ENCODE measurements at places on chromosomes 7 and 10. TPM values are rescaled to one million over a fixed set of nuclear protein-coding genes. Genes with fewer than 3 reads are reported as not detected.
A peak's percentile ranks its signal among the peaks of the same experiment; 100 is the strongest.

Gene CCSER2
- total RNA-seq: 45.9 TPM

Gene ANKRD30A
- total RNA-seq: under 0.01 TPM

Gene TET1
- 10.7 TPM for total RNA-seq

Gene TBC1D12
- 36.0 TPM for total RNA-seq

Gene SPDYE6
- not detected for total RNA-seq

Gene CALHM1
- total RNA-seq: not detected

Gene BUD23
- total RNA-seq: 22.5 TPM

- H3K36me3 ChIP-seq: peaks cover 7% of the 10 kb centered on the region
- no peaks in the 10 kb centered on the region for H3K27me3 ChIP-seq
- no peak overlapping the region for H3K27ac ChIP-seq
- no peak for DNase-seq
- no peak overlapping the region for H3K4me3 ChIP-seq
Measured at GRCh38 chr10:122861711-122862161, 16.1 kb upstream of the CUZD1 start.

DNA sequence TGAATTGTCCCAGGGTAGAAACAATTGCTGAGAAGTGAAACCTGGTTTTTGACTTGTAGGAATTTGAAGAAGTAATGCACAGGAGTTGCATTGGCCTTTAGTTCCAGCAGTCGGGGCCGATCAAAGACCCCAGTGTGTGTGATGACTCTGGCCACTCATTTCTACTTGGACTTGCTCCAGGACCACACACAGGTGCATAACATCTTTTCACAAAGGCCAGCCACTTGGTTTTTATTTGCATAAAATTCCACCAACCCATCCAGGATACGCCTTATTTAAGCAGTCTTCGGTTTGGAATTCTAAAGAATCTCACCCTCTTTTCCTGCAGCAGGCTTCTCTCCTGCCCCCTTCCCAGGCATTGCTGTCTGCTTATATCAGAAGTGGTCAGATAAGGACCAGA lies 162.0 kb upstream of the HABP2 start:
- H3K27me3 ChIP-seq: no peaks in the 10 kb centered on the region
- no peak for DNase-seq
- no peak overlapping the region for H3K27ac ChIP-seq
- H3K4me3 ChIP-seq: no peak overlapping the region

DNA sequence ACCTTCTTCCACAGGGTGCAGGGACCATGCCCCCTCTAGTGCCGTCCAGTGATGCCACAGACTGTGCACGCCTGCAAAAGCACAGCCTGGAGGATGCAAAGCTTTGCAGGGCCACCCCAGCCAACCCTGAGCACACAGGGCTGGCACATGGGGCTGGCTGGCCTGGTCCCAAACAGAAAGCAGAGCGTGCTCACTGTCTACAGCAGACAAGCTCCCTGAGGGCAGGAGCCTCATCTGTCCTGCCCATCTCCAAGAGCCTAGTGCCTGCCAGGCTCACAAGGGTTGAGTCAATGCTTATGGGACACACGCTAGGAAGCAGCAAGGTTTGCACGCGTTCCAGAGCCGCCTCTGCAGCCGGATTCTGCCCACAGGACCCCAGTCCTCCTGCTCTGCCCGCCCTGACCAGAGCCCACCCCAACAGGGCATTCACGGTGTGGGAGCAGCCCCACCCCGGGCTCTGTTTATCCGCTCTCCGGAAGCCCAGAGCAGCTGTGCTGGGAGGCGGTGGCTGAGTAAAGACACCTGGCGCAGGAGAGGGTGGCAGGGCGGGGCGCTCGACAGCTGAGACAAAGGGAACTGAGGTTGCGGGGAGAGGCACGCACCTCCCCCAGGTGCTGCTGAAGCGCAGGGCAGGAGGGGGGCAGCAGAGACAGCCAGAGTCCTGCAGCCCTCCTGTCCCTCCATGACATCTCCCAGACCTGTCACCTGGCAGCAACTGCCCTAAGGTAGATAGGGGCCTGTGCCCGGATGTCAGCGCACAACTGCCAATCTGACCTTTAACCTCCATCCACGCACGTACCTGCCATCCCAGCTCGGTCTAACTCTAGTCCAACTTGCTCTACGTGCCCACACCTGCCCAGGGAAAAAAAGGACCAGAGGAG lies 4.3 kb downstream of the KCNH2 start:
- no peak overlapping the region for H3K4me3 ChIP-seq
- H3K4me1 ChIP-seq: peaks cover 34% of the 10 kb centered on the region
- no peaks in the 10 kb centered on the region for H3K36me3 ChIP-seq
- peaks cover 58% of the 10 kb centered on the region for H3K27me3 ChIP-seq
- H3K27ac ChIP-seq: peak overlapping the region; percentile 59

- H3K27me3 ChIP-seq: no peaks in the 10 kb centered on the region
- peaks cover 3% of the 10 kb centered on the region for H3K36me3 ChIP-seq
- no peak overlapping the region for H3K27ac ChIP-seq
Measured at GRCh38 chr10:13338390-13339110, 9.5 kb downstream of the SEPHS1 start.

DNA sequence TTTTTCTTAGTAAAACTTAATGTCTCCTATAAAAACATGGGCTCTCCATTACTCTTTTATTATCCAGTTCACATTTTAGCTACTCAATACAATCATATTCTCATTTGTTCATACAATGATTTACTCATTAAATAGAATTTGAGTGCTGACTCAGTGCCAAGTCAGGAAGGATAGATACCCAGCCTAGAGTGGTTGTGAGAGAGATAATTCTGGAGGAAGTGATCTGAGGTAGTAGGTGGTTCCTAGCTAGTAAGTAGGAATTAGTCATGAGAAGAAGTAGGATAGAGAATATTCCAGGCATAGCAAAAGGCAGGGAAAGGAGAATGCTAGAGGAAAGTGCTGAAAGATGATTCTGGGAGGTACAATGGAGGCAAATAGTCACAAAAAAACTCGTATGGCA lies 133.5 kb upstream of the MBL2 start:
- no peak for DNase-seq

DNA sequence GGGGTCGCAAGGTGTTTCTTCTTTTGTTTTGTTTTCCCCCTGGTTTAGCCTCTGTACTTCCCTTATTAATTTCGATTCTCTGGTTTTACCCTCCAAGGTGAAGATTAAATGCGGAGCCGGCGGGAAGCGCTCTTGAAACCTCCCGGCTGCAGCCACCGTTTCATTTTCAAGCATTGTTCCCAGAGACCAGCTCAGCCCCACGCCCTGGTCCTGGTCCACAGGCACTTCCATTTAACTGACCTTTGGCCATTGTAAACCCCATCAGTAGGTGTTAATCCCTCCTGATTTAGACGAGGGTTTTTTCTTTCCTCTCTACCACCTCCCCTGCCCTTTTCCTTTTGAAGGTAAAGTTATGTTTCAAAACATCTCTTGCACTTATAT lies 39.2 kb upstream of the ENO4 start:
- no peak overlapping the region for H3K27ac ChIP-seq
- no peaks in the 10 kb centered on the region for H3K36me3 ChIP-seq
- DNase-seq: no peak
- no peak overlapping the region for H3K4me3 ChIP-seq

GRCh38 chr7:96224685-96225084 lies 97.2 kb downstream of the SLC25A13 start:
- no peak overlapping the region for H3K4me3 ChIP-seq
- H3K4me1 ChIP-seq: peaks cover 11% of the 10 kb centered on the region
- H3K27ac ChIP-seq: no peak overlapping the region

DNA sequence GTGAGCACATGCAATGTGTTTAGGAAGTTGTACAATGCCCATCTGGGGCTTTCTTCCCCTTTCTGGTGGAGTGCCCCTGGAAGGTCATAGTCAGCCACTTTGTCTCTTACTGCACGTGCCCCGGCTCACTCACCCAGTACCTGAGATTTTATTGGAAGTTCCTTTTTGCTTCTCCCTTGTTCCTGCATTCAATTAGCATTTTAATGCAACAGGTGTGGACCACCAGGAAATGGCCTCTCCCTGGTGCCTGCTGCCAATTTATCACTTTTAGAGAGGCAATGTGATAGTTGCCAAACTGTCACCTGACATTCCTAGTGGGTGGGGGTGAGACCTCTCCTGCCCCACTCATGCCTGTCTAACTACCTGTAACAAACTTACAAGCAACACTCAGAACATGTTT lies 293.4 kb upstream of the DKK1 start:
- no peaks in the 10 kb centered on the region for H3K27me3 ChIP-seq
- DNase-seq: no peak
- no peak overlapping the region for H3K27ac ChIP-seq
- H3K4me1 ChIP-seq: no peaks in the 10 kb centered on the region

DNA sequence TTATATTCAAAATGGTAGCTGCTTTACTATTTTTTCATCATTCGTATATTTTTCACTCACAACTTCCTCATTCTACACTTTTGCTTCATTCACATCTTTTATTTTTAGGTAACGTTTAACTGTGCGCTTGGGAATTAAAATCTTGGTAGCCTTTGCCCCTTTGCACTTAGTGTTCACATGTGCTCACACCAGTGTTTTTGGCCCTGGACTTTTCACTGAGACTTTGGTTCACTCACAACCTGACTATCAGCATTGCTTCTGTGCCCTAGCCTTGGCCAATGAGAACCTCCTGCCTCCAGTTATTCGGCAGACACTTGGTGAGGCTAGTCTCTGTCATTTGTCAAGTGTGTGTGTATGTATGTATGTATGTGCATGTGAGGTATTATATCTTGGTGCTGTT lies 596.9 kb downstream of the SORCS1 start:
- no peaks in the 10 kb centered on the region for H3K4me1 ChIP-seq
- H3K36me3 ChIP-seq: no peaks in the 10 kb centered on the region
- H3K4me3 ChIP-seq: no peak overlapping the region
- H3K27me3 ChIP-seq: no peaks in the 10 kb centered on the region
- DNase-seq: no peak

- H3K4me1 ChIP-seq: no peaks in the 10 kb centered on the region
- no peaks in the 10 kb centered on the region for H3K27me3 ChIP-seq
- no peaks in the 10 kb centered on the region for H3K36me3 ChIP-seq
- no peak overlapping the region for H3K4me3 ChIP-seq
Measured at GRCh38 chr7:151702961-151703360, 174.0 kb downstream of the PRKAG2 start.

- peaks cover 24% of the 10 kb centered on the region for H3K4me1 ChIP-seq
- no peaks in the 10 kb centered on the region for H3K36me3 ChIP-seq
- no peak overlapping the region for H3K4me3 ChIP-seq
- H3K27me3 ChIP-seq: peaks cover 17% of the 10 kb centered on the region
- no peak overlapping the region for H3K27ac ChIP-seq
Measured at GRCh38 chr10:22343731-22344130, 1.6 kb upstream of the SPAG6 start.

DNA sequence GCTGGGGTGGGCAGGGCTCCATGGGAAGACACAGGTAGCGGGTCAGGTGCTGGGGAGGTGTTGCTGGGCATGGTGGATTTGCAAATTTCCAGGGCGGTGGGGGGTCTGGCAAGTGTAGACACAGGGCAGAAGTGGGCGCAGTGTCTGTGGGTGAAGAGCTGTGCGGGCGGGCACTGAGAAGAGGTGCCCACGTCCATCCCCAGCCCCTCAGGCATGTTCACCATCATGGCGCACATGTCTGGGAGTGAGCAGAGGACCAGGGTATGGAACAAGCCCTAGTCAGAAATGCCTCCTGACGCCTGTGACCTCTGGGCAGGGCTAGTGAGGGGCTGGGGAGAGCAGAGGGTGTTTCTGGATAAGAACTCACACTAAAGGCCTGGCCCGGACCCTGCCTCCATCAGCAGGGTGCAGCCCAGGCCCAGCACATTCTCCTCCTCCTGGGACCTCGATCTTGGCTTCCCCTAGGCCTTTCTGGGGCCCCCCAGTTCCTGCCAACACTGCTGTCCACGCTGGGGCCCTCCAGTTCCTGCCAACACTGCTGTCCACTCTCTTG lies 612.9 kb downstream of the PTPRN2 start:
- no peak overlapping the region for H3K27ac ChIP-seq
- H3K4me3 ChIP-seq: no peak overlapping the region
- H3K36me3 ChIP-seq: no peaks in the 10 kb centered on the region
- H3K4me1 ChIP-seq: no peaks in the 10 kb centered on the region

DNA sequence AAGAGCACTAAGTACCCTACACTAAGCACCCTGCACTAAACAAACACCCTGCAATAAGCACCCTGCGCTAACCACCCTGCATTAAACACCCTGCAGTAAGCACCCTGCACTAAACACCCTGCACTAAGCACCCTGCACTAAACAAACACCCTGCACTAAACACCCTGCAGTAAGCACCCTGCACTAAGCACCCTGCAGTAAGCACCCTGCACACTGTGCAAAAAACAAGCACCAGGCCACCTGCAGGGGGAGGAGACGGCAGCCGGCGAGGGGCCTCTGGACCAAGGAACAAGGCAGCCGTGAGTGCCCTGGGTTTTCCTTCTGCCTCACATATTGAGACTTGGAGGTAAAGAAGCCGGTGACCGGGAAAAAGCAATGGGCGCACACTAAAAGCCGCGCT lies 30.2 kb downstream of the KNDC1 start:
- H3K4me3 ChIP-seq: no peak overlapping the region
- H3K27ac ChIP-seq: no peak overlapping the region
- peaks cover 4% of the 10 kb centered on the region for H3K27me3 ChIP-seq
- no peaks in the 10 kb centered on the region for H3K36me3 ChIP-seq
- no peaks in the 10 kb centered on the region for H3K4me1 ChIP-seq
- no peak for DNase-seq

GRCh38 chr7:31106303-31107105 lies 54.4 kb downstream of the ADCYAP1R1 start:
- no peaks in the 10 kb centered on the region for H3K36me3 ChIP-seq
- no peaks in the 10 kb centered on the region for H3K4me1 ChIP-seq
- no peaks in the 10 kb centered on the region for H3K27me3 ChIP-seq
- no peak for DNase-seq

GRCh38 chr10:122551450-122551849 lies 9.1 kb upstream of the DMBT1 start:
- no peaks in the 10 kb centered on the region for H3K36me3 ChIP-seq
- peaks cover 8% of the 10 kb centered on the region for H3K27me3 ChIP-seq
- H3K4me1 ChIP-seq: no peaks in the 10 kb centered on the region
- DNase-seq: no peak

GRCh38 chr10:11858093-11858492 lies 34.9 kb downstream of the PROSER2 start:
- DNase-seq: no peak
- no peaks in the 10 kb centered on the region for H3K36me3 ChIP-seq
- no peaks in the 10 kb centered on the region for H3K27me3 ChIP-seq
- no peak overlapping the region for H3K4me3 ChIP-seq

DNA sequence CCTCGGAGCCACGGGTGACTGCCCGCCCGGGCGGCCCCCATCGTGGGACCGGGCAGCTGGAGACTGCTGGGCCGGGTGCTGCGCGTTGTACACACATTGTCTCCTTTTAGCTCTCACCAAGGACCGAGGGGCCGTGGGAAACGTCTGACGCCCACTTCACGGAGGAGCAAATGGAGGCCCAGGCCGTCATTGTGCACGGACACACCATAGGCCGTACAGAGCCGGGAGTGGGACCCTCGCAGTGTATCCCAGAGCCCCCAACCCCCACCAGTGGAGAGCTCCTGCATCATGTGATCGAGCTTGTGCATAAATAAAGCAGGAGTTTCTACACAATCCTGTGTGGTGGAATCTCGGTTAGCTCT lies 722 bp downstream of the DENND10 start:
- H3K4me1 ChIP-seq: peaks cover 10% of the 10 kb centered on the region
- peak overlapping the region; percentile 58 for H3K4me3 ChIP-seq
- H3K27me3 ChIP-seq: no peaks in the 10 kb centered on the region
